D341Med (cell line): ENCODE measurements at places on chromosomes 3 and 15.

GRCh38 chr3:108489776-108490175, 20.6 kb downstream of the MYH15 start:
- peak; percentile 58 for DNase-seq

DNA sequence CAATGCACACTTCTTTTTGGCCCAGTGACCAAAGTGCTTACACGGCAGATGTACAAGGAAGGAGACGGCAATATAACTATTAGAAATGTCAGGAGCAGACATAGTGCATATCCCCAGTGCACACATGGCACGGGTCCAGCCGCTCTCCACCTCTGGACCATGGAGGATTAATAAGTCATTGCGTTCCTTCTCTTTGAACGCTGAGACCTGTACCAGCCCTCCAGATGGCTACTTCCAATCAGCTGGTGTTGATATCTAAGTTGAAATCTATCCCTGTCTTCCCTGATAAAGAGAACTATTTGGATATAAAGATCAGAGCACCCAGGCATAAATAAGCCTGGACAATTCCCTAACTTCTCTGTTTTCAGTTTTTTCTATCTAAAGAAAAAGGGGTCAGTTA, 212.5 kb downstream of the CADPS start:
- DNase-seq: no peak

- DNase-seq: no peak
These were observed 207.0 kb upstream of the NR2E3 start for GRCh38 chr15:71603379-71603778.

- no peak for DNase-seq
These were observed 70.9 kb downstream of the AAGAB start for GRCh38 chr15:67183443-67184169.
